Stimulated activated CD4-positive, alpha-beta T cell treated with anti-CD3 and anti-CD28 coated beads, TNF-alpha, amount 100 ng/mL, for 4 hours (primary cell): ENCODE measurements at places on chromosomes 13 and 19.

DNA sequence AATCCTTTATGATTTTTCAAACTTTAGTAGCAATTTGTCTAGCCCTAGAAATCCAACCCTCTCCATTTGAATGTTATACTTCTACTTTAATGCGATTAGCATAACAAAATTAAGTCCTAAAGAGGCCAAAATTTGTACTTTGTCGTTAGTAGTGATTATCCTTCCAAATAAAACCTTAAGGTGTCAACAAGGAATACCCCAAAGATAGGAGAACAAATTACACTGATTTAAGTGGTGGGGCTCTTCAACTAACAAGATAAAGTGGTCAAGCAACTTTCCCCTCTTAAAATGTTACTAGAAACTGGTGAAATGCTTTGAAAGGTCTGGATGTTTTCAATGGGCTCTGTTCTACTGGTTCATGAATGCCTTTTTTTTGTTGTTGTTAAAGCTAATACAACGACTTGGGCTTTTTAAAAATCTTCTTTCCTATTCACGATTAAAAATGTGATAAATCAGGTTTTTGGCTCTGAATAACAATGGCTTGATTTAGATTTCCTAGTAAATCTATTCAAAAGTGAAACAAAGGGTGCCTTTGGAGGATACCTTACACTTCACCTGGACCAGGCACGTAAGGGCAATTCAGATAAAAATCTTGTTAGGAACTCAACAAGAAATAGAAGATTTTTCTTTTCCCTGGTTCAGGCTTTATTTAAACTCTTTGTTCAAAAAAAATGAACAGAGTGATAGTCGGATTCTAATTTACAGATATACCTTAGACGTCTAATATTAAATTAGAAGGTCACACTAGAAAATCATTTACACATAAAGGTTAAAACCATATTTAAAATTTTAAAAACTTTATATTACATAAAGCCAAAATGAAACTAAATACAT, 3.1 kb downstream of the SOX21 start:
- no peak for DNase-seq

DNA sequence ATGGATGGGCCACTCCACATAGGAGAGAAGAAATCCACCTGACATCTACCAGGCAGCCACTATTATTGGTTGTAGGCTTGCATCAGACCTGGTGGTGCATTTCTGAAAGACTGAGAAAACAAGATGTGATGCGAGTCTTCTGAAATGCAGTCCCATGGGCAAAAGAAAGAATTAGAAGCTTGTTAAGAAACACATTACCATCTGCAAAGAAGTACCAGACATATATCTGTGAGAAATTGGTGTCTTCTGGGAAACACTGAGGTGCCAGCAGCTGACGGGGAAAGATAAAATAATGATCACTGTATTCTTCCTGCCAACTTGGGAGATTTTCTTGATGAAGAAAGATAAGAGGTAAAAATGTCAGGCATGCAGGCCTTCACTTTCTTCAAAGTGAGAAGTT, 14.4 kb downstream of the AMER2 start:
- DNase-seq: no peak

GRCh38 chr13:97535614-97536013, 101.6 kb downstream of the RAP2A start:
- no peak for DNase-seq

GRCh38 chr13:81051873-81052272, 710.9 kb upstream of the SPRY2 start:
- DNase-seq: no peak

- DNase-seq: no peak
These were observed at the start of gene CHST8 for GRCh38 chr19:33621811-33622504. CHST8 (plus strand) TSS chr19:33621953; CDS start chr19:33689262, 67,309 bp downstream.

DNA sequence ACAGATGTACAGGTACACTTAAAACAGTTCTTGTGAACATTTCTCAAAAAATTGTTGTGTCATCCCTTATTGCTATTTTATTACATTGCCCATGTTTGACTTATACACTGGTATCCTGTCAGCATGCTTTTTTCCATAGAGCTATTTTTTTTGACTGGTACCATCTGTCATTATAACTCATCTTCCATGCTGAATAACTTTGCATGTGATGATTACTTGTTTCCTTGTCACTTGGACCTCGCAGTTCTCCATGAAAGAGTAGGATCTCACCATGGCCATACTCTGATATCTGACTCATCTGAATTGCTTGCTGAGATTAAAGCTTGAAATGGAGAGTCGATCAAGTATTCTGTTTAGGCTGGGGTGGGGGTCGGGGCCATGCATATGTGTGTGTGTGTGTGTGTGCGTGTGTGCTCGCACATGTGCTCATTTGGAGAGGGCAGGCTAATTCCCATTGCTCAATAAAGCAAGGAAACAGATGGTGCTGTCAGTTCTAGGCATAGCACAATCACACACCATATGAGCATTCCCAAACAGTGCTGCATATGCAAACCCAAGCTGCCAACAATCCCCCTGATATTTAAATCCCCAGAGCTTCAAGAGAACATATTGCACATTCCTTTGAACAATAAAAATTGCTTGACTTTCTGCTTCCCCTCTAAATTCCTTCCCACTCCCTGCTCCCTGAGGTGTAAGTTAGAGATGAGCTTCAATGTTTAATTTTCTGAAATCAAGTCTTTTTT, 62.9 kb downstream of the NHLRC3 start:
- no peak for DNase-seq

GRCh38 chr19:35174226-35174625, 19.7 kb downstream of the FXYD5 start:
- no peak for DNase-seq

DNA sequence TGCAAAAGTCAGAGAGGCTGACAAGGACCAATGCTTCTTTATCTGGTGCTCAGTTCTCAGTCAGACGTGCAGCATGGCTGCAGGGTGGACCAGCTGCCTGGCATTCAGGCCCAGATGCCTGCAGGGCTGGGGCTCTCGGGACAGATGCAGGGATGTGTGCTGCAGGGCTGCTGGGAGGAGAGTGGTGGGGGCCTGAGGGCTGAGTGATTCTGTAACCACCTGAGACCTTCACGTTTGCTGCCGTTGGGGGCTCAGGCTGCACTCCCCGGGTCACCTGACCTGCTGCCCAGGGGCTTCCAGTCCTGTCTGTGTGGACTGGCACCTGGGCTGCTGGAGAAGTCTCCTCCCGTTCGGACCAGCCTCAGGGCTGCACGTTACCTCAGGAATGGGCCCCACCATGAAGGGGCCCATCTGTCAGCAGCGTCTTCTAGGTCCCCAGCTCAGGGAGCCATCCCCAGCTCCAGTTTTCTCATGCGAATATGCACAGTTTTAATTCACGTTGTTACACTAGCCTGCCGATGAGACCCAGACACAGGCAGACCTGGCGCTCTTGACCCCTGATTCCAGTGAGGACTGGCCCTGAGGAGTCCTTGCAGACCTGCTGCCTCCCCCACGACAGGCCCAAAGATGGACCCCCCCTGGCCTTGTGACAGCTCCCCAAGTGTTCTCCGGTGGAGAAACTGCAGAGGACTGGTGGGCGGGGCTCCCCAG, 16.9 kb downstream of the KCTD15 start:
- DNase-seq: no peak

DNA sequence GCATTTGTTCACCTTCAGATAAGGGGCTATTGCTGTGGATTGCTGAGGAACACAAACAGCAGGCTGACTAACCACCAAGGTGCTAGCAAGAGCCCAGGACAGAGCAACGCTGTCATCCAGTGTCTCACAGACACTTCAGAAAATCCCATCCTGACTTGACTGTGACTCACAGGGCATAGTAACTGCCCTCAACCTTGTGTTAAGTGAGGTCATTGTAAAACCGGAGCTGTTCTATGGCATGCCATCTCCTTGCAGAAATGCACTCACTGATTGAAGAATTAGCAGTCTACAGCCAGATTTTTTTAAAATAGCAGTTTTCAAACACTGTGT, 51.1 kb downstream of the TNFRSF19 start:
- no peak for DNase-seq

DNA sequence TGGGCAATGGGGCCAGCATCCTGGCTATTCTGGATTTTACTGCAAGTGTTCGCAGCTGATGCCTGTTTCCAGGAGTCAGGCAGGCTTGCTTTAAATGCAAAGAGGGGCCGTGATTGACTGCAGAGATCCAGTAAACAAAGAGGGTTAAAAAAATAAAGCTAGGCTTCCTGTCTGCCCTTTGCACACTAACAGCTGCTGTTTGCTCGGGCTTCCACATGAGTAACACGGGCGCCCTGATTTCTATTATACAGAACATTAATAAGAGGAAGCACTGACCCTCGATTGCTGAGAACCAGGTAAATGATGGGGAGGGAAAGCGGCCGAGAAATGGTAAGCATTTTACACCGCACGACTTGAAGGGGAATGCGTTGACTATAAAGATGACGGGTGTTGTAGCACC, 254.2 kb upstream of the ZNF507 start:
- DNase-seq: no peak

- no peak for DNase-seq
These were observed 3.9 kb downstream of the COG3 start for GRCh38 chr13:45468635-45469034.

DNA sequence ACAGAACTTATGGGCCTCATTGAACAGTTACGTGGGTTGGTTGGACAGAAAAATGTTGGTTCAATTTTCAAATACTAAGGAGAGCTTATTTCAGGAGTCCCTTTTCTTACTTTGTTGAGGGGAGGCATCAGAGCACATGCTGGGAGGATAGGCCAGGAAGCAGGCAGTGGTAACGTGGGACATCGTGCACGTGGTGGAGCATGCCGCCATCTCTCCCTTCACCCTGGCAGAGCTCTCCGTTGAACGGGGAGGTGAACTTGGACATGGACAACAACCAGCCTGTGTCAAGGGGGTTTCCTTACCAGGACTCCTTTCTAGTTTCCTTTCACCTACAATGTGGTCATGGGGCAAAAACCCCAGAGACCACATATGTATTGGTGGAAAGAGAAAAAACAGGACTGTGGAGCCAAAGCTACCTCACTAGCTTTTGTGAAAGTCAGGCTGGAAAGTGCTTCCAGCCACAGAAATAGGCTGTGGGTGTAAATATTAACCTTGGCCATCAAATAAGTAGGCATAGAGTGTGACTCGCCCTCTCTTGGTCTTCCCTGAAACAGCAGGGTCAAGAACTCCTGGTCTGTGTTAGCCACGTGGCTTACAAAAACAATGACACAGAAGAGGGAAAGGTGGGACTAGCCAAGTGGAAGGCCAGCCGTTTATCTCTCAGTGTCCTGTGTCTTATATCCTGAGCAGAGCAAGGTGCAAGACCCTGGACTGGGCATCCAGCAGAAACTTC, 14.4 kb downstream of the MICOS13 start:
- DNase-seq: no peak
